ENCODE measurements at places on chromosomes 4 and X.

DNA sequence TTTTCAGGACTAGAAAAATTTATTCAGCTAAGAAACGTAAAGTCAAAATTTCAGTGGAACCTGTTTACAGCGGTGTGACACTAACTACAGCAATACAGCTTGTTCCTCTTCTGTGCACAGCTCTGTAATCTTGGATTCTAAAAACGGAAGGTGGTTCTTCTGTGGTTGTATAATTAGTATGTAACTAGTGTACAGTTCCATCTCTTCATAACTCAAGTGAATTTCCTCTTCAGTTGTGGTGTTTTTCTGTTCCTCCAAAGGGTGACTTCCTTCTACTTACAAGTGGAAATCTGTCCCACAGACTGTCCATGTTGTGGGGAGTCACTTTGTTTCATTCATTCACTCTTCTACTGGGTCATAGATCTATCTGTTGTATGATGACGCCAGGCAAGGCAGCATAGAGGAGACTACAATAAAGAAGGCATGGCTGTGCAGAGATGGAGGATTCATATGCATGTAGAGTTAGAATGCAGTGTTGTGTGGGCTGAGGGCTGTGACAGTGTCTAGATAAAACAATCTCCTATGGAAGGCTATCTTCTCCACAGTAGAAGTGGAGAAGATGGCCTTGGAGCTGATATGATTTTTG is 5.4 kb downstream of the DAPP1 start:
- DNase-seq, result no peak

DNA sequence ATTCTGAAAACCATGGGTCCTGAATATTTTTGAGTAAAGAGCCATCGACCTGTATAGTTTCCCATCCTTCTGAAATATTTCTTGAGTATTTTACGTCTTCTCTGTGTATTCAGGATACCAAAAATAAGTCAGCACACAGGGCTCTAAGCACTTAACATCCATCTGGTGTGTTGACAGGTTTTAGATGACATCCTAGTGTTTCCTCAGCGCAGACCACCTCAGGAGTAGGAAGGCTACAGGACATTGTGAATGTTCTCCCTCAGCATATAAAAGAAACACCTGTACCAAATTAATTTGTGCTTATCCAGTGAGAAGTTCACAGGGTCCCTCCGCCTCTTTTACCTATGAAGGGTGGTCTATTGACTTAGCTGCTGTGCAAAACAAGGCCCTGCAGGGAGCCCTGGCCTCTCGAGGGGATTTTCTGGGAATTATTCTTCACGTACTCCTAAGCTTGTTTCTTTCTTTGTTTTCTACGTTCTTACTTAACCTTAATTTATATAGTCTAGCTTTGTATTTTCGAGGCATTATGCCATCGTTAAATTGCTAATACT is 241.8 kb downstream of the FBXO8 start:
- DNase-seq, result no peak

DNA sequence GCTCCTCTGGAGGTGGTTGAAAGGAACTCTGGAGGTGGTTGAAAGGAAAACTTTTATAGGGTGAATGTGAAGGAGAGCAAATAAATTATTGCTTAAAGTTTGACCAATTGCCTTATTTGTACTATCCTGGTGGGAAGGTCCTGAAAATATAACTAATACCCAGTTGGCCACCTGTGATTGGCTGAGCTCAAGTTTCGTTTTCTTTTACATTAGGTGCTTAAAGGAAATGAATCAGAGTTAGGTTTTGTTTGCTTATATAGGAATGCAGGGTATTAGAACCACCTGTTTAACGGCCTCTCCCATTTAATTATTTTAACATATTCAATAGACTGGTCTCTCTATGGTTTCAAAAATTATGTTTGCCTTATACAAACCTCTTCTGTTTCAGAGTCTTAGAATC is 497.6 kb downstream of the PRR32 start:
- no peak for DNase-seq

DNA sequence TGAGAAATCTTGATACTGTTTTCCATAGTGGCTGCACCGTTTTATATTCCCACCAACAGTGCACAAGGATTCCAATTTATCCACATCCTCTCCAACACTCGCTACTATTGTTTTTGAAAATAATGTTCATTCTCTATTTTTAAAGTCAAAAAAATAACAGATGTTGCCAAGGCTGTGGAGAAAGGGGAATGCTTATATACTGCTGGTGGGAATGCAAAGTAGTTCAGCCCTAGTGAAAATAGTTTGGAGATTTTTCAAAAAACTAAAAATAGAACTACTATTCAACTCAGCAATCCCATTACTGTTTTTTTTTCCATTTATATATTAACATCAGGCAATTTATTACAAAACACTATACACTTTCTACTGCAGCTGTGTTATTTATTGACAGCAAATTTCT is 208.7 kb downstream of the CBLL2 start:
- DNase-seq, result no peak

- no peak for DNase-seq
Measured at GRCh38 chrX:9767375-9767774, 1.7 kb upstream of the GPR143 start.

GRCh38 chrX:8278557-8278956 is 107.5 kb upstream of the VCX2 start:
- no peak for DNase-seq

DNA sequence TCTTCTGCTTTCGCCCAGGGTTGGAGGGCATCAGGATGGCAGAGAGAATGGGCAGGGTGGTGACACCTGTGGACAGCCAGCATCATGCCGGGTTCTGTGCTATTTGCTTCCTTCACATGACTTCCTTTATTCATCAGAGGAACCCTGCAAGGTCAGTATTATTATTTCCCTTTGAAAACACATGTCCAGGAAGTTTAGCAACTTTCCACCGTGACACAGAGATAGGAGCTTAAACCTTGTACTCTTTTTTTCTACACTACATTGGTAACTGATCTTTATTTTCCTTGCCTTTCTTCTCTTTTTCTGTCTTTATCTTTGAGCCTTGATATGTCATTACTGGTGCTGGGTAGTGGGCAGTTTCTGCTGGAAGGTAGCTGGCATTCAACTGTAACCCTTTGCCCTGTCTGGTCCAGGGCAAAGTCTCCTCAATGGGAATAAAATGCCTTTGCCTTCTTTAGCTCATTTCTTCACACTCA is 5.0 kb upstream of the MGST2 start:
- no peak for DNase-seq

- DNase-seq, result no peak
Measured at GRCh38 chr4:138978600-138978999, 37.0 kb upstream of the NOCT start.

GRCh38 chrX:11474576-11474975 is 181.4 kb downstream of the AMELX start:
- no peak for DNase-seq

- no peak for DNase-seq
Measured at GRCh38 chrX:19569930-19570329, 54.6 kb upstream of the MAP3K15 start.

DNA sequence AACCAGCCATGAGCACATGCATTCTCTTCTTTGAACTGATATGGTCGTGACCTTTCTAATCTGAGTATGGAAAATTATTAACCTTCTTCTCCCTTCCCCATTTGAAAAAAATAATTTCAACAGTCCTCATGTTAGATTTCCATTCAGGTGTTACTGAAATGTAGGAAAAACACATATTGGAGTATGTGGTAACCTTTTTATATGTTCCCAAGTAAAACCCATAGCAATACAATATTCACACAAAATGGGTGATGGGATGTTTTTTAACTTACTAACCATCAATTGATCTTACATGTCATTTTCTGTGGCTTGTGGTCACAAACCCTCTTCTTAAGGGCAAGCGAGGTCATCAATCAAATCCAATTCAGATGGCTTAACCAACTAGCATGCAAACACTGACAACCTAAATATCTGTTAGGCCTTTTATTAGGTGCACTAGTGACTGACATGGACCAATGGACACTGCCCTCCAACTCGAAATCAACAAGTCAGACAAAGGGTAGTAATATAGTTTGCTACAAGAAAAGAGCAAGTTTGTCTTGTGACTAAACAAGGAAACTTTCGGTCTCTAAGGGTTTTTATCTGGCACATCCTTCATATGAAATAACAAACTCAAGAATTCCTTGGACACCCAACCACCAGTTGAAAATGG is 74.3 kb downstream of the CAMK2D start:
- DNase-seq, result no peak

- peak; percentile 43 for DNase-seq
Measured at GRCh38 chr4:23333556-23333945, 556.3 kb downstream of the PPARGC1A start.

DNA sequence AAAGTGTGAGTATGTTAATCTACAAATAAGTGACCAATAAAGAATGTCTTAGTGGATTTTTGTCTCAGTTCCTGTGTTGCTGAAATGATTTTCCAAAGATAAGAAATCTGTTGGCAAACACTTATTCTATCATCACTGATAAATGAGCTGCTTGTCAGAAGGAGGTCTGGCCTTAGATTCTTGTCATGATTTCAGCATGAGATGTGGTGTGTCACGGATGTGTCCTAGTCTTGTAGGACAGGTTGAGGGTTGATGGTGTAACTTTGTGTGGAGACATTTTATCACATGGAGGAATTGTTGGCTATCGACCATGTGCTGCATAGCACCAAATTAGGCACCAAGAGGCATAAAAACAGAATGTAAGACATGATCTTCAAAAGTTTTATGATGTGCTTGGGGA is 31.8 kb upstream of the LIMCH1 start:
- DNase-seq, result peak; percentile 62

GRCh38 chr4:156805696-156806095 is 165.9 kb downstream of the PDGFC start:
- DNase-seq, result no peak

GRCh38 chrX:23387550-23388184 is 53.0 kb downstream of the PTCHD1 start:
- no peak for DNase-seq

DNA sequence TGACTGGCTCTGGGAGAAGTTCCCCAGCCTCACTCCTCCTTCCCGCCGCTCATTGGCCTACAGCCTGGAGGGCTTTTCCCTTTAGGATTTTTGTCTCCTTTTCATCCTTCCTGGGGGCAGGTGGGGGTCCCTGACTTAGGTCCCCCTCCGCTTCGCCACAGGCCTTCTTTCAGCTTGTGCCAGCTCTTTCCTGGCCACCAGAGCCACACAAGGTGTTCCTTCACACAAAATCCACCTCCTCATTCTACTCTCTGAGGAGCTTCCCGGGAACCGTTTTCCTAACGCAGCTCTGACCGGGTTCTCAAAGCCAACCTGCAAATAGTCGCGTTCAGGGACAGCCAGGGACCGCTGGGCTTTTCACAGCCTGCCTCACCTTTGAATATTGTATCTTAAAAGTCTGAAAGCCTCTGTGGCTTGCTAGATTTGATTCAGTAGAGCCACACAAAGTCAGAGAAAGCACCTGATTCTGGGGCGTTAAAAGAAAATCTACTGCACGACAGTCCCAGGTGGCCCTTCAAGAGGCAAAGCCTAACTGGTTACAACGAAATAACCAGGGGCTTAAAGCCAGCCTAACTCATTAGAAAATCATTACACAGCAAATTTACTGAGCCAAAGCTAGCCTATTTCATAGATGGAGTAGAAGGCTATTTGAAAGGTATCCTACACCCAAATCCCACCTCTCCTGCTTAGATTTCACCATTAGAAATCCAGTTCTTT is 731 bp upstream of the GPC3 start:
- no peak for DNase-seq

- DNase-seq, result peak; percentile 51
Measured at GRCh38 chr4:6332042-6332668, 62.5 kb downstream of the WFS1 start.

GRCh38 chr4:53197772-53198142 is 168.1 kb downstream of the SCFD2 start:
- DNase-seq, result no peak

- no peak for DNase-seq
Measured at GRCh38 chr4:121181493-121181892, 17.4 kb upstream of the TNIP3 start.

- peak; percentile 67 for DNase-seq
Measured at GRCh38 chr4:180106997-180107396, 2136.2 kb upstream of the TENM3 start.

DNA sequence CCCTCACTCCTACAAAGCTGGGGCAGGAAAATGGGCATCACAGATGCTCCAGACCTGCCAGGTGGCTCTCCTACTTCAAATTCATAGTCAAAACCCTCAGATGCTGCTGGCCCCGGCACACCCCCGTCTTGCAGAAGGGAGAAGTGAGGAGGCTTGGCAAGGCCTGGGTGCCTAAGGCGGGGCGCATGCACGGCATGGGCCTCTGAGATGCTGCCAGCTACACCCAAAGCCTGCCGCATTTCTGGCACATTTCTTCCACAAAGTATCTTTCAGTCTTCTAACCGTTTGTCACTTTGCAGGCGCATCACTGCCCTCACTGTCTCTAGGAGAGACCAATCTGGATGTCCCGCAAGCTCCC is 19.6 kb downstream of the WDR1 start:
- DNase-seq, result no peak

GRCh38 chr4:122000849-122001248 is 49.0 kb upstream of the TRPC3 start:
- no peak for DNase-seq

DNA sequence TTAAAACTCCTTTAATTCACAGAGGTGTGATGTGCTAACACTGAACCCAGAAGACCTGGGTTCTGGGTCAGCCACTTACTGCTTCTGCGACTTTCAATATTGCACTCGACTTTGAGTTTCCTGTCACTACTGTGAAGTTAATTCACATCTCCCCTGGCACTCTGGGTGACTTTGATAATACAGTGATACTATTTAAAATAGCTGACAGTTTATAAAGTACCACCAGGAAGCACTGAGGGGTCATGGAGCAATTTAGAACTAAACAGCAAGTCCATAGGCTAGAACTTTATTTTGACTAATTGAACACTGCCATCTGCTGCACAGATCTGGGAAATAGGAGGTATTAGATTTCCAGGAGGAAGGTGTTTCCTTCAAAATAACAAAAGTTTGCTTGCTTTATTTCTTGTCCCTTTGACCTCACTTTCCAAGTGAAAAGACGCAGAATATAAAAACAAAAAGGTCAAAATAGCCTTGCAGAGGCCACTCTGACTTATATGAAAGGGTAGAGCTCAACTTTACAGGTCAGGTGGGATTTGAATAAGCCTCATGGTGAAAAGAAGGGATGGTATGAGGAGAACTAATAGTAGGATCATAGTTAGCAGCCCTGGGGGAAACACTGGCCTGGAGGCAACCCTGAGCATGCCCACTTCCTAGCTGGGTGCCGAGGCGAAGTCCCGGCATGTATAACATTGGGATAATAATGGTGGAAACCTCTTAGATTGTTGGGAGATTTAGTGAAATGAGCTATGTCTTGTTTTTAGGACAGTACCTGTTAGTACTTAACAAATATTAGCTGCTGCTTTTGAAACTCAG is 53.4 kb downstream of the ZNF518B start:
- peak; percentile 49 for DNase-seq

GRCh38 chr4:24103434-24104157 is 213.7 kb upstream of the PPARGC1A start:
- DNase-seq, result peak; percentile 20

Measured in ELR (cell line).